ENCODE measurements at places on chromosomes 7 and 10. TPM values are rescaled to one million over a fixed set of nuclear protein-coding genes. Genes with fewer than 3 reads are reported as not detected.

DNA sequence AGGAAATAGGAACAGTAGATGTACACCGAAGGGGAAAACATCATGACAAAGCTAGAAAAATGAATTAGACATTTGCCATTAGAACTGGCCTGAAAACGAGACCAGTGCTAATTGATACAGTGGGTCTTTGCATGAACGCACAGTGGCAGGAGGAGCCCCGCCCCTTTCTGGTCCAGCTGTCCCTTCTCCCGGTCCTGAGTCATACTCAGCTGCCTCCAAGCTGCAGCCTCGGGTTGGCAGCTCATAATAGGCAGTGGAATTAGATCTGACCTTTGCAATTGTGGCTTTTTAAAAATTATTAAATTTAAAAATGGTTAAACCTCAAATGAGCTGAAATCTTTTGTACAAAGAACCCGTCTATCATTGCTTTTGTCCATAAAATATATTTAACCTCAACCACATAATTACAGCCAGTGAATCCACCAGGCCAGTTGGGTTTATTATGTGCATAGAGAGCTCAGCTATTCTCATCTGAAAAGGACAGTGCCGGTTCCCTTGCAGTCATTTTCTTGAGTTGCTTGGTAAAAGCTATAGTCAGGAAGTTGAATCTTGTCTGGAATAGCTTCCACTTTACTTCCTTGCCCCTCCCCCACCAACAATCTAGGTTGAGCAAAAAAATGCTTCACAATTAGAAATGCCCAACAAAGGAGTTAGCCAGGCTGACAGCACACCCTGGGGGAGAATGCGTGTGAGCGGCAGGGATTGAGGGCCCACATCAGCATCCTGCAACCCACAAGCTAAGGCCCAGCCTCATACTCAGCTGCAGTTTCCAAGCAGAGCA lies 147.1 kb downstream of the BUB3 start:
- no peak for DNase-seq

DNA sequence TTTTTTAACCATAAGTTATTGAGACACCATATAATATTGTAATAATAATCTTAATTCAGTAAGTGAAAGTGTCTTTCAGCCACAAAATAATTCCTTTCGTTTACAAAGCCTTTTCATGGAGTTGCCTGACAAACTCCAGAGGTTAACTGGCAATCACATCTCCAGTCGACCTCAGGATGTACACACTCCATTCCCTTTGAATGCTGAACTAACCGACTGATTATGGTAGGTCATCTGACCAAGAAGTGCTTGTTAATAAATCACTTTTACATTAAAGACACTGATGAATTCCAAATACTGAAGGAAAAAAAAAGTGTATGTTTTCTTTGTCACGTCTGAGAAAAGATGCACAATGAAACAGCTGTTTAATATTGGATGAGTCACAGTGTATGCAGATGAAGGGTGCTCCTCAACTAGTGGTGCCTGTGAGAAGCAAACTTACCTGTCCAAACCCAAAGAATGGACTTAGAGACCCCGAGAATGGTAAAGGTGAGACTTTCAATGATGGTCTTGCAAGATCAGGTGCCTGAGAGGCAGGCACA lies 348.1 kb upstream of the VWC2 start:
- no peak for DNase-seq

DNA sequence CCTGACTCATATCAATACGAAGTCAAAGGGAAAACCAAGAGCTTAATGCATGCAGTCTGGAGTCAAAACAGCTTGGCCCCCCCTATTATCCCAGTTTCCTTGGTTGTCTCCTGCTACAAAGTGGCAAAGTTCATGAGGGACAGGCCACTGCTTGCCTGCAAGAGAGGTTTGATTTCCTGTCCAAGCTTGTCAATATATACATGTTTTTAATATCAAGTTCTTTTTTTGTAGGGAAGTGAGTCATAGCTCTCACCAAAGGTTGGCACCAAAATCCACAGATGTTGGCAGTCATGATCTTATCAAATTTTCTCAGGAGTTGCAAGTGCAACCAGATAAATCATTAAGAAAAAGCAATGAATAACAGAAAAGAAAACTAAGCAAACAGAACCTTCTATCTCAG lies 176.8 kb downstream of the COBL start:
- no peak for DNase-seq

DNA sequence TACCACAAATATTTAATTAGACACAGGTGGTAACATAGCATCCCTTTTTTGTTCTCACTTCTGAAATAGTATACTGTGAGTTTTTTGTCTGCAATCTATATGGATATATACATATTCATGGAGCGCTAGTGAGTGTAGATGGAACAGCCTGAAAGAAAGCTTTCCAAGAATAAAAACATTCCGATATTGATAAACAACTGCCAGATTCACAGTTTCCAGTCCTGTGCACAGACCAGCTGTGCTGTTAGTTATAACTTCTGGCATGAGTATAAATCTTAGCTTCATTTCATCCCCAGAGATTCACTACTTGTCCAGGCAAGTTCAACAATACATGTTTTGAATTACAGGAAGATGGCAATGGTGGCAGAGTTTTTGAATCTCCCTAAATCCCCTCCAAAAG lies 467.1 kb upstream of the STEAP1 start:
- no peak for DNase-seq

KIF11 gene
- 0.21 TPM for total RNA-seq

DNA sequence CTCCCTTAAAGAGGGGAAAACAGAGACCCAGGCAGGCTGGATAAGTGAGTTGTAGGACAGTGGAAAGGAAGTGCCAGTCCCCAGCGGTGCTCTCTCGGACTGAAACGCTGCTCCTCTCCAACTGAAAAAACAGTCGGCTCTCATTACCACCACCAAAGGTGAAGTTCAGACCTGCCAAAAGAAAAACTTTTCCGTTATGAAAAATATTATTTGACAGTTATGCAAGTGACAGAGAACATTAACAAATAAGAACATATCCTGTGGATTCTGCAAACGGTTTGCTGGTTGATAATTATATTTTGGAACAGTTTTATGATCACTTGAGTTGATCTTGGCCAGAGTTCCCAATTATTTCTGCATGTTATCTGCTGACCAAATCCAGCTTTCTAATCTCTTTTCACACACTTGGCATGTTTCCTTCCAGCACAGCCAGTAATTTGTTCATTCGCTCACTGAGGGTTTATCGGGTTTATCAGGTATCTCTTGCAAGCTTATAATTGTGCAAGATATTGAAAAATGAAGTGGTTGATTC lies 82.6 kb downstream of the PTPRE start:
- no peak for DNase-seq

SFTPA1 gene
- 1.1 TPM for total RNA-seq

- no peak for DNase-seq
Measured at GRCh38 chr7:29053105-29053872, 93.0 kb downstream of the CPVL start.

- DNase-seq = no peak
Measured at GRCh38 chr7:99461221-99461620, 4.7 kb downstream of the ATP5MF start.

THSD7A gene
- total RNA-seq = 1.4 TPM

SPACDR gene
- total RNA-seq = not detected

DNA sequence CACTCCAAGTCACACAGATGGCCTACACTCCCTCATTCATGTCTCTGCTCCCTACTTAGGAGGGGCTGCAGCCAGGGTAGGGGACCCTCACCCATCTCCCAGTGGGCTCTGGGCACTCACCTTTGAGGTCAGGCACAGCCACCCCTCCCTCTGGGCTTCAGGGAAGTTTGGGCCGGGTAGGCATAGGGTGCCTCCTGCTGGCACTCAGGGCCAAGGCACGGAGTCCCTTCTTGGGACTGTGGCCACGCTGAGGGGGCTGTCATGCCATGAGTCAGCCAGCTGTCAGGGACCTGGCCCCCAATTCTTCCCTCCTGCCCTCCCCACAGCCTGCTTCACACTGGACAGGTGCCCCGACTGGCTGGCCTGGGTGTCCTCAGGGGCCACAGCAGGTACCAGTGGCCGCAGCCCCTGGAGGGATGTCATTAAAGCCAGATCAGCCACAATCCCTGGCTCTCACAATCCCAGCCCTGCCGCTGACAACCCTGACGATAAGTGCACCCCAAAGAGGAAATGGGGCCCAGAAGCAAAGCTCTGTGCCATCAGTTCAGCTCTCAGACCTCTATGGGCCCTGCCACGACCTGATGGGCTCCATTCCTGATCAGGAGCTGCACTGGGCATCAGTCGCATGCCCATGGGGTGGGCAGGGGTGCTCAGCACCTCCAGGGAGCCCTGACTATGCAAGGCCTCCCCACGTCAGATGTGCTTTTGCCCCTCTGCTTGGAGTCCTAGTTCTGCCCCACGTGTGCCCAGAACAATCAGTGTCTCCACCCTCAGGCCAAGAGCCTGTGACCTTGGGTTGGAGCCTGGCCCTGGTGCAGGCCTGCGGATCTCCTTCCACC lies 34.1 kb upstream of the RET start:
- no peak for DNase-seq

DNA sequence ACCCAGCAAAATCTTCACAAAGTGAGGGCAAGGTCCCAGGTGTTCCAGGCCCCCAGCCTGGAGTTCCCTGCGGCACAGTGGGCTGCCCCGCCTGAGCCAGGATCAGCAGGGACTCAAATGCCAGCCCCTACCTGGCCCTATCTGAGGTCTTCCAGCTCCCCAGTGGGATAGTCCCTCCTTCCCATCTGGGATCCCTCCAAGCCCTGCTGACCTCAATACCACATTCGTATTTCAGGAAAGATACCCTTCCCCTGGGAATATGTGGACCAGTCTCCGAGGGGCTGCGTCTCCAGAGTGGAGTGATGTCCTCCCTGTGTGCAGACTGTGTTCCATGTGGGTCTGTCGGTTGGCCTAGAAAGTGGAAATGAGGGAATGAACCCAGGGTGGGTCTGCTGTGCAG lies 40.9 kb downstream of the ELFN1 start:
- no peak for DNase-seq

GARIN1A gene
- 0.91 TPM for total RNA-seq

OR6B1 gene
- not detected for total RNA-seq

WNT8B gene
- total RNA-seq = not detected

FGFR2 gene
- total RNA-seq = not detected

Data from psoas muscle (tissue), 8 donors.